ENCODE measurements at places on chromosomes 7 and 10.

GRCh38 chr10:131231965-131232541 is 79.5 kb downstream of the TCERG1L start:
- no peak for DNase-seq

- DNase-seq: peak; percentile 28
These were observed 177.2 kb upstream of the INHBA start for GRCh38 chr7:41880107-41880506.

DNA sequence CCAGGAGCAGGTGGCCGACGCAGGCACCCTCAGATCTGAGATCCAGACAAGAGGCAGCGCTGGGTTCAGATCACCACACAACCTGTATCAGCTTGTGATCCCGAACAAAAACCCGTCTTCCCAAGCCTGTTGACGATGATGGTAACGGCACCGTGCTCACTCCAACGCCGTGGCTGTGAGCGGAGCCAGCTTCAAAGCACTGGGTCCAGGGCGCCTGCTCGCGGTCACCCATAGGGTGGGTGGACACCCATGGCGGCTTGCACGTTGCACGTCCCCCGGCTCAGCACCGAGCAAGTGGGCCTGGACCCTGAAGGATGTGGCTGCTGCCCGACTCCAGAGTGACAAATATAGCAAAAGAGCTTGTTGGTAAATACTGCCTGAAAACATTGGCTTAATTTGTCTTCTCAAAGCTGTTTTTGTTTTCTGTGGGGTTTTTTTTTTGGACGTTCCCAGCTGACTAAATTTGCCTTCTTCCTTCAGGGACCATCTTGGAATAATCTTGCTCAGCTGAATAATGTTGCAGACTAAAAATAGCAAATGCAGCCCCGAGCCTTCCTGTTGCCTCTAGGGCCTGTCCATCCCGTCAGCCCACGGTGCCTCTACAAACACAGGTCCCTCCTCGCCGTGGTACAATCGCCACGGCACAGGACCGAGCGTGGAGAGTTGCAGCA is 41.0 kb downstream of the FOXK1 start:
- no peak for DNase-seq

DNA sequence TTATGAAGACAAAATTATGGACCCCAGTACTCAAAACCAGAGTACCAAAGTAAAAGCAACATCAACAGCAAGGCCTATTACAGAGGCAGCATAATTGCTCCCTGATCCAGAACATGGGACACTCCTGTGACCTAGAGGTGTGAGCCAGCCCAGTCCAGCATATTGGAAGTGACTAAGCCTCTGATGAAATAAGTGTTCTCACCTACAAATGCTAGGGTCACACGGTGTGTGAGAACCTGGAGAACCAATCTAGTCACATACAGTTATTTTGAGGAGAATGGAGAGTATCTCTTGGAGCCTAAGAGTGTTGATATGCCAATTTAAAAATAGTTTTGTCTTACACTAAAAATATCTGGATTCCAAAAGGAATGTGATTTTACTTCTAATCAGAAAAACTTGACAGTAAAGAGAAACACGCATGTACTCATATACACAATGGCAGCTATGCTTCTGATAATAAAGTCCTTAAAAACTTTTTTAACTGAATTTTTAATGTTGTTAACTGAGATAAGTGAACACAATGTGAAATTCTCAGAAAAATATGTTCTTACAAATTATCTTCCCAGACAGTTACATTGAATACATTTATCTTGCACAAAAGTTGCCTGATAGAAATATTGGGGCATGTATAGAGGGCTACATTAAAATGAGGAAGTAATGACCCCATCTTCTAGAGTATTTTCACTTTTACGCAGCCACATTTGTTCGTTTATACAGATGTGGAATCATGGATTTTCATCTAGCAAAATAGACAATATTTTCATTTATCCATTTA is 56.8 kb upstream of the CD36 start:
- no peak for DNase-seq

DNA sequence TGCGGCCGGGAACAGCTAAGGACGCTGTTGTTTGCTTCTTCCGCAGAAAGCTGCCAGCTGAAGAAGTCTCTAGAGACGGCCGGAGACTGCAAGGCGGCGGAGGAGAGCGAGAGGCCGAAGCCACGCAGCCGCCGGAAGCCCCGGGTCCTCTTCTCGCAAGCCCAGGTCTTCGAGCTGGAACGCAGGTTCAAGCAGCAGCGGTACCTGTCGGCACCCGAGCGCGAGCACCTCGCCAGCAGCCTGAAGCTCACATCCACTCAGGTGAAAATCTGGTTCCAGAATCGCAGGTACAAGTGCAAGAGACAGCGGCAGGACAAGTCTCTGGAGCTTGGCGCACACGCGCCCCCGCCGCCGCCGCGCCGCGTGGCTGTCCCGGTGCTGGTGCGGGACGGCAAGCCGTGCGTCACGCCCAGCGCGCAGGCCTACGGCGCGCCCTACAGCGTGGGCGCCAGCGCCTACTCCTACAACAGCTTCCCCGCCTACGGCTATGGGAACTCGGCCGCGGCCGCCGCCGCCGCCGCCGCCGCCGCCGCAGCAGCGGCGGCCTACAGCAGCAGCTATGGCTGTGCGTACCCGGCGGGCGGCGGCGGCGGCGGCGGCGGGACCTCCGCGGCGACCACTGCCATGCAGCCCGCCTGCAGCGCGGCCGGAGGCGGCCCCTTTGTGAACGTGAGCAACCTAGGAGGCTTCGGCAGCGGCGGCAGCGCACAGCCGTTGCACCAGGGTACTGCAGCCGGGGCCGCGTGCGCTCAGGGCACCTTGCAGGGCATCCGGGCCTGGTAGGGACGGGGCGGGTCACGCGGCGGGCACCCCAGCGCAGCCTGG is 2.4 kb downstream of the NKX2-3 start:
- DNase-seq: no peak

GRCh38 chr7:107103369-107103768 is 58.9 kb downstream of the PRKAR2B start:
- DNase-seq: no peak

- DNase-seq: no peak
These were observed 44.2 kb downstream of the FEZF1 start for GRCh38 chr7:122260336-122260735.

DNA sequence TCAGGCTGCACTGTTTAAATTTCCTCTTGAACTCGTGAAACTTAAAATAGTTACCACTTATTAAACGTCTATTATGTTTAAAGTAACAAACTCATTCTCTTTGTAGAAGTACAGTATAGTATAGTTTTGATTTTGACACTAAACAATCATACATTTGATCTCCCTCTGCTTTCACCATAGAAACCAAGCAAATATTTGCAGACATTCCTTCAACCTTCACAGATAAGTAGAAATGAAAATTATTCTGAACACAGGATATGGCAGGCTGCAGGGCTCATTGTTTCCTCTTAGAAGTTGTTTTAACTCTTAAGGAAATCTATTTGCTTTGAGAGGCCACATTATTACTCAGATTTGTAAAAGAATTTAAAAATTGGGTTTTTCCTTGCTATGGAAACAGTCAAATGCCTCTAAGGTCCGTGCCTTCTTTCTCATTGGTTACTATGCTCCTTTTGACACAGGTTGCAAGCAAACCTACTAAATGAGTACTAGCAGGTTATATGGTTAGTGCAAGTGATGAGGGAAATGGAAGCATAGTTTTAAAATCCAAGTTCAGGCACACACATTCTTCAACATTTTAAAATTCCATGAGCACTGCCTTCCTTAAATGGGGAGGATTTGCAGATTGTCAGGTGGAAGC is 92.8 kb upstream of the FAM133B start:
- DNase-seq: no peak

GRCh38 chr10:12975906-12976305 is 25.6 kb downstream of the CCDC3 start:
- DNase-seq: no peak

All from globus pallidus (tissue), 1 donor.